NCI-H82 (cell line): ENCODE measurements at places on chromosomes 2 and 18.

DNA sequence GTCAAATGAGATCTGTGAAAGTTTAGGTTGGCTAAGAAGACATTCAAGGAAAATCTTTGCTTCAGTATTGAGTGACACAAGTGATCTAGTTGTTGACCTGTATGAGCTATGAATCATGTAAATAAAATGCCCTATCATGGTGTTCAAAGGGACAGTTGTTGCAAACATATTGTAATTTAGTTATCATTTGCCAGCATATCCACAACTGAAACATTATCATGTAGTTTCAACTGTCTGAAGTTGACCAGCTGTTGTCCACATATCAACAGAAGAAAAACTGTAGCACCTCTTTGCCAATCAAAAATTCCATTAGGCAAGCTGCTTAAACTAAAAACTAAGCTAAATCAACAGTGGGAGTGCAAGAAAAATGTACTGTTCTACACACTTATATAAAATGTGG, 527.1 kb upstream of the NRXN1 start:
- no peak for DNase-seq

GRCh38 chr2:110116033-110116710, 550 bp upstream of the MALL start:
- peak; percentile 34 for DNase-seq

GRCh38 chr2:170716851-170717598, 1.9 kb downstream of the SP5 start:
- DNase-seq = peak; percentile 83

DNA sequence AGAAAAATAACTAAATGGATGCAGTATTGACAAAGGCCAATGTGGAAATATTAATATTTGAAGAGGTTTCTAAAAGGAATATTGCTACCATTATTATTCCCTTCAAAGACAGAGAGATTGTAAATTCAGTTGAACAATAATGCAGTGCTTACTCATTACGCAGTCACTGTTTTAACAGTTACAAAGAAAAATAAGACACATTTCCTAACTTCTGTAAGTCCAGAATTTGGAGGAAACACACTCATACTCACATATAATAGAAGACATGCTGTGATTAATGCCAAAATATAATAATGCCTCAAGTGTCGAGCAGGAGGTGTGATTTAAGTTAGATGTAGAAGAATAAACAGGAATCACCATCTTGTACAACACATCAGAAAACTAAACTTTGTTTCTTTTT, 389.2 kb downstream of the FBXO15 start:
- DNase-seq = no peak

- DNase-seq = no peak
Measured at GRCh38 chr2:19793132-19793750, 108.5 kb downstream of the TTC32 start.

DNA sequence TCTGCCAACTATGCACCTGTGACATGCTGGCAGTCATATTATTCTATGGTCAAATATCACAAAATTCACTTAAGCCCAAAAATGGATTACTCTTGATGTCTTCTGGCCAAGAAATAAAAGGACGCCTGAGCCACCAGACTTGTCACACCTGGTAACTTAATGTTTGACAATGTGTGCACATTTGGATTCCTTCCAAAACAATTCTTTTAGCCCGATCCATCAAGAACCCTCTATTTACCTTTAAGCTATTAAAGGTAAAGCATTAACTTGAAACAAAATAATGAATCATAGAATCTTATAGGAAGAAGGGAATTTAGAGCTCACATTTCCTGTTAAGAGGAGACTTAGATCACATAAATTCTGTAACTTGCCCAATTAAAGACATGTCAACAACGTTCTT, 46.5 kb upstream of the NFU1 start:
- no peak for DNase-seq

DNA sequence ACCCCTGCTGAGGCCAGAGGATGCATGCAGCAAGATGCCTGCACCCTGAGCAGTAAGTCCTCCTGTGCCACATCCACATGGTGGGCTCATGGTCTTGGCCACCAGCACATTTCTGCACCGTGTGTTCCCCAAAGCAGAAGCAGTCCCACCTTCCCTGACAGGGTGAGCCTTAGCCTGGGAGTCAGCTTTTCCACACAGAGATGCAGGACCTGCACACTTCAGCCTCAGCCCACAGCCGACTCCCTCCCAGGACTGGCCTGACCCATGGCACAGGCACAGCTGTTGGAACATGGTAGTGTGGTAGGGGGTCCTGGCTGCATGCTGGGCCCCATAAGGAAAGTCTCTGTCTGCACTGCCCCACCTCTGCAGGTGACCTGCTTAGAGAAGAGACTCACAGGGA, 5.0 kb downstream of the SNED1 start:
- DNase-seq = no peak

- no peak for DNase-seq
Measured at GRCh38 chr2:237650455-237650850, 23.1 kb downstream of the LRRFIP1 start.

- no peak for DNase-seq
Measured at GRCh38 chr2:175935289-175936181, 66.5 kb downstream of the LNPK start.

DNA sequence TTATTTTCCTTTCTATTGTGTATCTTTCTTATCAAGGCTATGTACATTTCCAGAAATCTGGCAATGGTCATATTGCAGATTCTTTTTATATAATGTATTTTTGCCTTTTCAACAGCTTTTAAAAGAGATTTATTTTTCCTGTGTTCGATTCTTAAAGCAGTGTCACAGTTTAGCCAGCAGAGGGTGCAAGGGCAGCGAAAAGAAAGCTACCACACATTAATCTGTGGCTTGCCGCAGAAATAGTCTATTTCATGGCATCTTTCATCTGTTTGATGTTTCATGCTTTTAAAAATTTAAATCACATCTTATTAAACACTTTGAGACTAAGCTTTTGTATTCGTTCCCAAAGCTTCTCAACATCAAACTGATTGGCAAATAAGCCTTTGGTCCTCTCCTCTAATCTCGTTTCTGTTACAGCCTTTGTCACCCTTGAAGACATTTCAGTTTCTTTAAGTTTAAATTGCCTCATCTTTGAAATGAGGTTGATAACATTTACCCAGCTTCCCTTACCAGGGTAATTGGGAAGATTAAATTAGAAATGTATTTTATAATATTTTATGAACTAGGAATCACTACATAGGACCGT, 73.3 kb downstream of the PIK3C3 start:
- DNase-seq = peak; percentile 37

DNA sequence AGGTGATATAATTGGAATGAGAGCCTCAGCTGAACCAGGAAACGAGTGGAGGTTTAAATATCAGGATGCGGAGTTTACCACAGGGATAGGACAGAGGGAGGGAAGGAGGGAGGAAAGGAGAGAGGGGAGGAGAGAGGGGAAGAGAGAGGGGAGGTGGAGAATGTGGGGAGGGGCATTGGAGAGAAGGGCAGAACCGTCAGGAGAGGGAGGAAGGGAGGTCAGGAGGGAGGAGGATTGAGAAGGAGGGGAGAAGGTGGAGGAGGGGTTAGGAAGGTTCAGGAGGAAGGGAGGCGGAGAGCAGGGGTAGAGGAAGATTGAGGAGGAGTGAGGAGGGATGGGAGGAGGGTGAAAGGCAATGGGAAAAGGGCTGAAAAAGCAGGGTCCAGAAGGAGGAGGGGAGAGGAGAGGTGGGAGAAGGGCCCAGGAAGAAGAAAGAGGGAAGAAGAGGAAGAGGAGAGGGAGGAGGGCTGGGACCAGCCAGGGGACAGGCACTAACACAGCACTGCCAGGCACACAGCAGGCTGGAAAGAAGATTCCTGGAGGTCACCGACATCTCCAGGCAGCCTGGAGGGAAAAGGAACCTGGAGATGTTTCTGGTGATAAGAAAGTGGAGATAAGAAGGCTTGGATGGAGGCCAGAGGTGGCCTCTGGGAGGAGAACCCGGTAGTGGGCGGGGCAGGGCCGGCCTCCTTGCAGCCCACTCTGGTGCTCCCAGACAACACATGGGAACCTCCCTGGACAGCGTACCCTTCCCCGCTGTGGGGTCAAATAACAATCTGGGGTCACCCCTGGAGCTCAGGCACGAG, 176.7 kb upstream of the SMAD2 start:
- DNase-seq = no peak

DNA sequence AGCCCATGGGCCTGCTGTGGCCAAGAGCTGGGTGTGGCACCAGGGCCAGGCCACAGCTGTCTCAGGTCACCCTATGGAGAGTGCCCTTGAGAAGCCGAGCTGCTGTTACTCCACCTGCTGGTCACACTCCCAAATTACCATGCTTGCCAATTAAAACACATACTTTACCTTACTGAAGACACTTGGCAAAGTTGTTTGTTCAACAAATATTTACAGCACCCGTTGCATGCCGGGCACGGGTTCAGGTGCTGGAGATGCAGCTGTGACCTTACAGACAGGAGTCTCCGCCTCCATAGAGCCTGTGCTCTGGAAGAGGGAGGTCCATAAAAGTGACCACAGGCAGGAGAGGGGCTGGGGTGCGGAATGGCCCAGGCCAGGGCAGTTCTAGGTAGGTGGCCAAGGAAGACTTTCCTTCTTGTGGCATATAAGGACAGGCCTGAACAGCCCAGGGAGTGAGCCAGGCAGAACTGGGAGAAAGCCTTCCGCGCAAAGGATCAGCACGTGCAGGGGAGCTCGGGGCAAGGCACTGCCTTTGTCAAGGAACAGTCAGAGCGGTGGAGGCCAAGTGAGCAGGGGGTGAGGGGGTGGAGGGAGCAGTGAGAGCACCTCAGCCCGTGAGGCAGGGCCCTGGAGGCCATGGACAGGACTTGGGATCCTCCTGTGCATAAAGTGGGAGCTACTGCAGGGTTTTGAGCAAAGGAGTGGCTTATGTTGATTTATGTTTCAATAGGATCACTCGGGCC, 23.6 kb upstream of the RBM44 start:
- peak; percentile 74 for DNase-seq

- no peak for DNase-seq
Measured at GRCh38 chr2:40477361-40477760, 25.5 kb upstream of the SLC8A1 start.

DNA sequence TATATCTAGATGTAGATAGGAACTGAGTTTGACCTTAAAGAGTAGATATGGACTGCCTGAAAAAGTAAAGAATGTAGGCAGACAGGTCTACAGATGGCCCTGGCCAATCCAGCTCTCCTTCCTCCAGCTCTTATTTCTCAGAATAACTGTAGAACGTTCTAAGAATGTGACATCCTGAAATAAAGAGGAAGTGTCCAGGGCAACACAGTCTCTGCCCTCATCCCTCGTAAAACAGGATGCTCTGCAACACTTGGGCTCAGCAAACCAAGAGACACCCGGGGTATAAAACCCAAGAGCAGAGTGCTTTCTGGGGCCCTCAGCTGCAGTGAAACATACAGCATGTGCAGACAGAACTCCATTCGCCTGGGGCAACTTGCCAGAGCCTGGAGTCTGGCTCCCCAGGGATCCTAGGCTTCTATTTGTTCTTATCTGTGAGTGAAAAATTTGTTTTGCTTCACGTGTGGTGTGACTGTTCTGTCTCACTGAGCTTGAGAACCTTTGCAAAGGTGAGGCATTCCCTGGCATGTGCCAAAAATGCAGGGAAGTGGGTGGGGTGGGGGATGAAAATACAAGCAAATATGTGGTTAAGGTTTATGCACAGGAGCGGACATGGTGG, 401.0 kb downstream of the SETBP1 start:
- no peak for DNase-seq

- no peak for DNase-seq
Measured at GRCh38 chr18:27075828-27076227, 109.3 kb downstream of the CHST9 start.

- DNase-seq = no peak
Measured at GRCh38 chr2:217463402-217464075, 539.3 kb downstream of the TNS1 start.

DNA sequence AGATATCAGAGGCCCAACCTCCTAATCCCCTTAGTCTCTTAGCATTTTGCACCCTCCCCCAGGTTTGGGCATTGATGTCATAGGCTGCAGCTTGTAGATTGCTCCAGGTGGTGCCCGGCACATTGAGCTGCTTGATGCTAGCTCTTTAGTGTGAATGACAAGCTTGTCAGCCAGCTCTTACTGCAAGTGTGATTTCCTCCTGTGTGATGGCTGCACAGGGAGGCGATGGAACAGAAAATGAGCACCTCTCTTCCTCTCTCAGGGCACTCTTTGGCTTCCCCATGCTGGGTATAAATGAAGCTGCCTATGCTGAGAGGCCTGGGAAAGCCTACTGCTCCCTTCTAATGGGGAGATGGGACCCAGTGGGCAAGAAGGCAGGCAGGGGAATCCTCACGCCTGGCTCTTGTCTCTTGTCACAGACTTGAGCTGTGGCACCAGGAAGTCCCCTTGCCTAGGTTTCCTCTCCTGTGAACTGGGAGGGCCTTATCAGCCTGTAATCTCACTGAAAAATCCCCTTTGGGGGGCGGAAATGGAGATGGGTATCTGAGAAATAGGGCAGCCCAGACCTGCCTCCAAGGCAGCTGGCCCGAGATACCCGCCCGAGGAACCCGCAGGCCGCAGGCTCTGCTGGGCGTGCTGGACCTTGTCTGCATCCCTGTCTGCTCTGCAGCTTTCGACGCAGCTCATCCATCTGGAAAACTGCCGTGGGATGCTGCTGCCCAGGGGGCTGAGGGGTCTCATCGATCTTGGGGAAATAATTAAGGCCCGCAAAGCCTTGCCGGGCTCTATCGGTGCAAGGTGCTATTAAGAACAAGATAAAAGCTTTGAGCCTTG, 163.5 kb upstream of the CXCR4 start:
- DNase-seq = peak; percentile 55

GRCh38 chr2:85911097-85911496, 22.3 kb upstream of the ST3GAL5 start:
- no peak for DNase-seq

GRCh38 chr2:144084114-144084661, 435.7 kb downstream of the ZEB2 start:
- no peak for DNase-seq

DNA sequence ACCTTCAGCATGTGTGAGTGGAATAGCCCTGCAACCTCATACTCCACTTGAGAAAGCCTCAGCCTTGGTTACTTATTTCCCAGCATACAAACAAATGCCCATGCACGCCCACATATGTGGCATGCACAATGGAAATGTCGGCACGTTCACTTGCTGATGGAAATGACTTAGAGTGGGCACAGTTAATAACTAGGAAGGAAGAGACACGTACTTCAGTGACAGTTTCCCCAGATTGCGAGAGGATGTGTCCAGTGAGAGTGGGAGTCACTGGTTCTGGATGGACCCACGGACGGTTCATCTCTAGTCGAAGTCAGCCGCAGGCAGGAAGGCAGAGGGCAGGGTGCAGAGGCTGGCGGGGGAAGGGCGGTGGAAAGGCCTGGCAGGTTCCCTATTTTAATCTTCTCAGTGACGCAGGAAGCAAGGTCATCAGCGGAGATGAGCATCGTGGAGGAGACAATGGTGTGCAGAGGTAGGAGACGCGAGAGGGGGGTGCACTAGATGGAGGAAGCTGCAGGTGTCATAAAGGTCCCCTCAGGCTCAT, 350.7 kb upstream of the MYT1L start:
- DNase-seq = no peak

DNA sequence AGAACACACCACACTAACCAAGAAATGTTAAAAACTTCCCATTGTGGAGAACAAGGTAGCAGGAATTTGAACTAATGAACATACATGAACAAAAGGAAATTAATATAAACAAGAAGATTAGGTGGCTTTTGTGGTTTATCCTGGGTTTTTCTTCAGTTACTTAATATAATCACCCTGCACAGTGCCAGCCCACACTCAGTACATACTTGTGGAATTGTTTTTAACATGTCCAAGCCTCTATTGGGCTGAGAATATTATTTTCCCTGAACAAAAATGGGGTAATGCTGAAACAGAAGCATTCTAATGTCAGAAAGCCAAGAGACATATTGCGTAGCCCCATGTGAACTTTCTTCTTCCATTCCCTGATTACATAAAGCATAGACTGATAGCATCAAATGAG, 202.8 kb downstream of the DNER start:
- DNase-seq = no peak

GRCh38 chr2:96523659-96524481, 12.7 kb upstream of the ARID5A start:
- DNase-seq = no peak
